ENCODE measurements at places on chromosomes 2 and 18.

GRCh38 chr2:33136056-33136455, 189.3 kb downstream of the LTBP1 start:
- no peak for DNase-seq

DNA sequence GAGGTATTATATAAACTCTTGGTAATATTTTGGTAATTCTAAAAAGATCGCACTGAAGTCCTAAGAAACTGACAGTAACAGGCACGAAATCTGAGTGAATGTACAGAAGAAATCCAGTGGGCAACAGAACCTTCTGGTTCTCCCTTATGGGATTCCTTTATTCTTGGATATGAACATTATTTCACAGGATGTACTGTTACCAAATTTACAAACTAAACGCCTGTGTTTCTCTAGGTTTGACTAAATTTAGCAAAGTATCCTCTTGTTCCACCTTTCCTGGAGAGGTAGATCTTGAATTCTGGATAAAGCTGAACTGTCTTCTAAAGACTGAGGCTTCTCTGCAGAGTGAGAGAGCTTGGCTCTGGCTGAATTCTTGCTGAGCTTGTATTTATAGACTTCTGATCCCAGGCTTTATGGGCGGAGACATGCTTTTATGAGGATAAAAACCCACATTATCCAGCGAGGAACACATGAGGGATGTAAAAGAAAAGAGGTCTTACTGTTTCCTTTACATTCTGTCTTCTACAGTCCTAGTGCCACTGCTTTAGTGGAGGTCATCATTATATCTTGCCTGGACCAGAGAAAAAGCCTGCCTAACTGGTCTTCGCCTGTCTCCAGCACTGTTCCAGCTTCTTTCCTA, 220.8 kb downstream of the CDH2 start:
- peak; percentile 20 for DNase-seq

DNA sequence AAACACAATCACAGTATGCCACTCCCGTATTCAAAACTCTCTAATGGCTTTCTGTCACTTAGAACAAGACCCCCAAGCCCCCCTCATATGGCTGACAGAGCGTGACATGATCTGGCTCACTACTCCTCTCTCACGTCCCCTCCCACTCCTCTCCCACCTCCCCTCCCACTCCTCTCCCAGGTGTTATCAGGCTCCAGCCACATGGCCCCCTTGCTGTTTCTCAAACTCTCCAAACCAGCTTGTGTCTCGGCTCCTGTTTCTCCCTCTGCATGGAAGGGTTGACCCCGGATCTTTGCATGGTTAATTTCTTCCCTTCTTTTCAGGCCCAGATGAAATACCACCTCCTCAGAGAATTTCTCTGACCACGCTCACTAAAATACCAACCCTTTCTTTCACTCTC, 180.8 kb downstream of the SLC8A1 start:
- no peak for DNase-seq

DNA sequence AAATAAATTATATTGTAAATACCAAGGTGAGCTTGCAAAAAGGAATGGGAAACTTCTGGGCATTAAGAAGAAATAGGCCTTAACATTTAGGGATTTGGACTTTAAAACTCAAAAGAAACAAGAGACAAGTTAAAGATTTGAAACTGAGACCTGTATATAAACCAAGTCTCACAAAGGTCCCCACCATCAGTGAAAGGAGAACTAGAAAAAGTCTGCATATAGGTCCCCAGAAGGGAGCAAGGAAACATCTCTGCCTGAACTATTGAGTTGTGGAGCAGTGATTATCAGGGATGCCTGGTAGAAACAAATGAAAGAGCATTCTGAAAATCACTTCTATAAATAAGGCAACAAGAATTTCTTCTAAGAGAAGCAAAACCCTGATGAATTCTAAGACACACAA, 30.5 kb upstream of the ITGAV start:
- no peak for DNase-seq

GRCh38 chr2:100222844-100223243, 80.5 kb upstream of the AFF3 start:
- DNase-seq = no peak

DNA sequence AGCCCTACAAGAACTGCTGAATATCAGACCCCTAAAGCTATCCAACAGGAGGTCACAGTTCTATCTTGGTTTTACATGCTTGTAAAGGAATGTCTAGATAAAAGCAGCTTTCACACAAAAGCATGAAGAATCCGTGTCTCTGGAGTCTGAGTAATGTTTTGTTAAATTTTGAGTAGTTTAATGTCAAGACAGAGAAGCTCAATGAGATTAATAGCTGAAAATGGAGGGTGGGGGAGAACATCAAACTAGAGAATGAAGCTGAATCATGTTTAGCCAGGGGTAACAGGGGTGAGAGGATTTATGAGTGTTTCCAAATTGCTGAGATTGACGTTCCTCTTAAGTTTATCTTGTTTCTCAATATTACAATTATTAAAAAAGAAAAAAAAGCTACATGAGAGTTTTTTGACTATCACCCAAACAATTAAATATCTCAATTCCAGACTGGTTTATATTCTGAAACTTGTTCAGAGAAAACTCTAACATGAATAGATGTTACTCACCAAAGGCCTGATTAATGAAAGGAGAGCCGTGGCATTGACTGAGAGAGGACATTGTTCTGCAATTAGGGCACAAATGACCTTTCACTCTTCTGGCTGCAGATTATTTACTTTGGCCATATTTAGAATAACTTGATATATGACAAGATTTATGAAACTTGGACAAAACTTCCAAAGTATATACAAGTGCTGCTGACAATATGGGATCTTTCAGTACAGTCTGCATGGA, 266.4 kb upstream of the ETAA1 start:
- DNase-seq = no peak

- no peak for DNase-seq
Measured at GRCh38 chr2:28527196-28527595, 31.3 kb downstream of the PLB1 start.
